ENCODE measurements at places on chromosomes 2 and 18.

DNA sequence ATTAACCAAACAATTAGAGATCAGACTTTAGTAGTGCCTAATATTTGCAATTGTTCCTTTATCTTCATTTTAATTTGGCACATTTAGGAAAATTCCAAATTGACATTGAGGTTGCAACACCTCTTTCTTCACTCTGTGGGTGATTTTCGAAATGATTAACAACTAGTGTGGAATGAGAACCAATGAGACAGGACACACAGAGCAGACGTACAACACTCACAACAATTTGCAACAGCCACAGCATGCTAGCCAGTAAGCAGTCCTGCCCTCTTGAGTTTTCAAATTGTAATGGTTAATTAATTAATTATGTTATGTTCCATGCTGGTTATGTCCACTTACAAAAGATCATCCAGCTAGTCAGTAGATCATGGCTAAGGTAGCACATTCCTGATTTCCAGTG is 339.3 kb downstream of the LRP1B start:
- DNase-seq: no peak

DNA sequence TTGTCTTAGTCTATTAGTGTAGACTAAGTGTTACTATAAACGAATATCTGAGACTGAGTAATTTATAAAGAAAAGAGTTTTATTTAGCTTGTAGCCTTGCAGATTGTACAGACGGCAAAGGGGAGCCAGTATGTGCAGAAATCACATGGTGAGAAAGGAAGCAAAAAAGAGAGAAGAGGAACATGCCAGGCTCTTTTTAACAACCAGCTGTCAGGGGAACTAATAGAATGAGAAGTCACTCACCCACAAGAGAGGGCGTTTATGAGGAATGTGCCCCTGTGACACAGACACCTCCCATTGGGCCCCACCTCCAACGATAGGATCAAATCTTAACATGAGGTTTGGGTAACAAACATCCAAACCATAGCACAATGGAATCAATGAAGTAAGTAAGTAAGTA is 20.6 kb upstream of the ZNF804A start:
- DNase-seq: no peak

- DNase-seq: no peak
Measured at GRCh38 chr2:107569496-107569895, 257.2 kb upstream of the RGPD4 start.

- DNase-seq: no peak
Measured at GRCh38 chr2:152443771-152444170, 108.8 kb downstream of the FMNL2 start.

DNA sequence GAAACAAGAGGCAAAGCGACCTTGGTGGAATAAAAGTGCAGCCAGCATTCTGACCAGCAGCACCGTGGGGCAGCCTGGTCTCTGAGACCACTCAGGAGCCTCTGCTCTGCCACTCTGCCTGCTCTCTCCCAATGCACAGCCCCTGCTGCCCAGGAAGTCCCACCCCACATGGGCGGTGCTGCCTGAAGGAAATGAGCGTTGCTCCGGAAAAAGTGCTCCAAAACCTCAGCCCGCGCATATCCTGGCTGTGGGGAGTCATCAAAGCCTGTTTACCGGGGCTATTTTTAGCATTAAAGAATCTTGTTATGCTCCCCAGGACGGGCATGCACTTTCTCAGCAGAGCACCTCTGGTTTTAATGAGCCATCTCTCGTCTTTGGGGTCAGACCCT is 54.5 kb downstream of the EPAS1 start:
- peak; percentile 45 for DNase-seq

DNA sequence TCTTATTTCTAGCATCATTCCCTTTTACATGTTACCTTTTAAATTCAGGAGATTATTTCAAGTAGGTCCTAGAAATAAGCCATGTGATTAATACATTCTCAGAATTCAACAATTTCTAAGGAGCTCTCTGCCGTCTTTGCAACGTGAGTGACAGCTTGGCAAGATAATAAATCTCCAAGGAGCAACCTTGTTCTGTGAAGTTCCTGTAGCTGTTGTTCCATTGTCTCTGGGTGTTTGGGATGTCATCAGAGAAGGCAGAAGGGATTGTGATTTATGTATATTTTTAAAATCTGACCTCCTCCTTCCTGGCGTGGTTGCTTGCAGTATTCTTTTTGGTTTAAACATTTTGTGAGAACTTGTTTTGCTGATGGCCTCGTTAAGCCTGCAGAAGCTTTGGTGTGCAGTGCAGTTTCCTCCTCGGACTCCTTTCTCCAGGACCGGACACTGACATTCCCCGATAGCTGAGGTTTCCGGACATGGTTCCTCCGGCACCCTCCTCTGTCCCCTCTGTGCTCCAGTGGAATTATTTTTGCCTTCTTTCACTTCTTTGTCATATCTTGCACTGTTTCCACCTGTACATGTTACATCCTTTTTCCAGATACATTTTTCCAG is 33.7 kb downstream of the RAMP1 start:
- DNase-seq: no peak

GRCh38 chr2:239917957-239918481 is 107.1 kb downstream of the NDUFA10 start:
- DNase-seq: no peak

DNA sequence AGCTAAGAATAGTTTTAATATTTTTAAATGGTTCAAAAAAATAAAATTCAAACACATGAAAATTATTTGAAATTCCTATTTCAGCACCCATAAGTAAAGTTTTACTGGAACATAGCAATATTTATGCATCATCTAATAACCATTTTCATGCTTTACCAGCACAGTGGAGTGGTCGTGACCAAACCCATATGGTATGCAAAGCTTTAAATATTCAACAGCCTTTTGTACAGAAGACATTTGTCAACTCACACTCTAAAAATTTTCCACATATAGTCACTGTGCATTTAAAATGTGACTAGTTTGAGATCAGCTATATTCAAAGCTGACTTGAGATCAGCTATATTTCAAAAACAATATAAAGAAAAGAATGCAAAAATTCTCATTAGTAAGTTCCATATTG is 46.2 kb downstream of the PUM2 start:
- DNase-seq: no peak

GRCh38 chr18:79546781-79547272 is 132.8 kb upstream of the CTDP1 start:
- no peak for DNase-seq

GRCh38 chr18:75216212-75216910 is 5.8 kb downstream of the TSHZ1 start:
- no peak for DNase-seq
